Activated effector memory CD4-positive, alpha-beta T cell treated with Interleukin-2 at 50 U/mL for 16 hours (primary cell): ENCODE measurements at places on chromosomes 4 and X.

- no peak for DNase-seq
These were observed 52.2 kb upstream of the ADGRG2 start for GRCh38 chrX:19174401-19175025.

DNA sequence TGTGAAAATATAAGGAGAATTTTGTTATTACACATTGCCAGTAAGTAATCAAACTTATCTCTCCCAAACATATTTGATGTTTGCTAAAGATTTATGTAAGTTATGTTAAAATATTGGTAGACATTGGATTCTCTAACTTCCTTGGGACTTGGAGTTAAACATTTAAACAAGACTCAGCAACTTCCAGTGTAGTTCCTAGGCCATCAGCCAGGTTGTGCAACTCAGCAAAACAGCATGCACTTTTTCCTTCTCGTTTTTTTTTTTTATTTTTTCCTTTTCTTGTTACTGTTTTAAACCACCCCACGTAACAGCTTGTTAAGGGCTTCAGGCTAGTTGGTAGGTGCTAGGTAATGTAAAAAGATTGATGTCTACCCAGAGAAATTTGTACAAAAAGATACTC lies 510.4 kb downstream of the ANKRD50 start:
- DNase-seq = no peak

- no peak for DNase-seq
These were observed 6.3 kb downstream of the IDS start for GRCh38 chrX:149498767-149499166.

DNA sequence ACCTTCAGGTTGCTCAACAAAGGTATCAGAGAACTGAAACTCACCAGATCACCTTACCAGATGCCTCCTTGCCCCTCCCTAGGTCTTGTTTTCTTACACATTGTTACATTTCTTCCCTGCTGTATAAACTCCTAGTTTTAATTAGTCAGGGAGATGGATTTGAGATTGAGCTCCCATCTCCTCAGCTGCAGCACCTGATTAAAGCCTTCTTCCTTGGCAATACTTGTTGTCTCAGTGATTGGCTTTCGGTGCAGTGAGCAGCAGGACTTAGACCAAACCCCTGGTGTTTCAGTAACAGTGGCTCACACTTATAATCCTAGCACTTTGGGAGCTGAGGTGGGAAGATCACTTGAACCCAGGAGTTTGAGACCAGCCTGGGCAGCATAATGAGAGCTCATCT lies 42.5 kb upstream of the KLHL8 start:
- no peak for DNase-seq

DNA sequence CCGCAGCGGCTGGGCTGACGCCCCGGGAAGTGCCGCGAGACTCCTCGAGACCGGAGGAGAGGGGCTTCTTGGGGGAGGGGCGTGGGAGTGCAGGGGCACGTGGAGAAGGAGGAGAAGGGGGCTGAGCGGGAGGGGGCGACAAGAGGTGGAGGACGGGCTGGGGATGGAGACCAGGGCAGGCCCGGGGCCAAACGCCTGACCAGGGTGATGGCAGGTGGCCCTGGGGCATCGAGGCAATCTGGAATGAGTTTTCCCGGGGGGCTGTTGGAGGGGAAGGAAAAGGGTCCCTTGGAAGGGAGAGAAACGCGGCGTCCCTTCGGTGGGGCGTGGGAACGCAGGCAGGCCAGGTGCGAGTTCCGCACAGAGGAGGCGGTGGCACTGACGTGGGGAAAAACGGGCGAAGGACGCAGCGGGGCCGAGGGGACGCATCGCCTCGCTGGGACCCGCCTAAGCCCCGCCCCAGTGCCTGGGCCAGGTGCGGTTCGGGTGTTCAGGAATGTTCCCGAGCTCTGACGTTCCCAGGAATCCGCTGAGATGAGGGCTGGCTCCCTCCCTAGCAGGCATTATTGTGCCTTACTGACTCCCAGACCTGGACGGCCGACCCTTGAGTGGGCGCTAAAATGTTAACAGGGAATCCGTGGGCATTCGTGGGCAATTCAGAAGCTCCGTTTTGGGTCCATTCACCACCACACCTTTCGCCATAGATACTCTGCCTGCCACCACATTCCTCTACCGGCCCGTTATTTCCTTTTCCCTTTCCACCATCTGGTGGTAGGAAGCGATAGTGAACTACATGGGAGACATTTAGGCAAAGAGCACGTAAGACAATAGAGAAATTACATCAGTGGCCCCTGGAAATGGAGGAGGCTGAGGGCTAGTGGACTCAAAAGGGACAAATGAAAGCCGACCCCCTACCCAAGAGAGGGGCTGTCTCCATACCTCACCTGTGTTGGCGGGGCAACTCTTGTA lies 795 bp upstream of the SH3KBP1 start:
- no peak for DNase-seq

DNA sequence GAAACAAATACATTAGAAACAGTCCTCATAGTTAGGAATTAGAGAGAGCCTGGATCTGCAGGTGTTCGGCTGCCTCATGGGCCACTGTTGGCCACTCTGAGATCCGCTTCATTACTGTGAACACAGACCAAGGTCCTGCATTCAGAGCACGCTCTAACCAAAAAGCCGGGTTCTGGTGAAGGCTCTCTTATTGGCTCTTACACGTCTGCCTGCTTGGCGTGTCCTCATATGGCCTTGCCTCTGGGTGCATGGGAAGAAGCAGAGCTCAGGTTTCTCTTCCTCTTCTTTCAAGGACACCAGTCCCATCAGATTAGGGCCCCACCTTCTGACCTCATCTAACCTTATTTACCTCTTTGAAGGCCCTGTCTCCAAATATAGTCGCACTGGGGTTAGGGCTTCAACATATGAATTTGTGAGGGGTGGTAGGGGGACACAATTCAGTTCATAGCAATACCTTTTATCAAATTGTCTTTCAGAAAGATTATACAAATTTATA lies 37.1 kb upstream of the ELF2 start:
- DNase-seq = no peak

- DNase-seq = no peak
These were observed 1777.9 kb downstream of the ARAP2 start for GRCh38 chr4:34466411-34466810.

- no peak for DNase-seq
These were observed 278.8 kb upstream of the NDST3 start for GRCh38 chr4:117755438-117755837.

DNA sequence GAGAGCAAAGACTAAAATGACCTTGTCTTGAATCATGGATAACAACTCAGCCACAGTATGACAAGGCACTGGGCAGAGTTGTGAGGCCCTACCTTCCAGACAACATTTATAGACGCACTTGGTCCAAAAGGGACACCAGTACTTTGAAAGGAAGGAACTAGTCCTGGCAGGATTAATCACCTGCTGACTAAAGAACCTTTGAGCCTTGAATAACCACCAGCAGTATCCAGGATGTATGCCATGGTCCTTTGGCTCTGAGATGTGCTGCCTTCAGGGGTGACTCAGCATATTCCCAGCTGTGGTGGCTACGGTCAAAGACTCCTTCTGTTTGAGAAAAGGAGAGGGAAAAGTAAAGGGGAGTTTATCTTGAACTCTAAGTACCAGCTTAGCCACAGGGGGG lies 118.1 kb upstream of the PRR32 start:
- no peak for DNase-seq

- DNase-seq = no peak
These were observed 1317.6 kb downstream of the ADGRL3 start for GRCh38 chr4:62517716-62518115.
